Pericardium fibroblast (primary cell): ENCODE measurements at places on chromosomes 11 and 22. TPM values are rescaled to one million over a fixed set of nuclear protein-coding genes. Genes with fewer than 3 reads are reported as not detected.

The GRIA4 gene
- total RNA-seq, result not detected in 2 replicates

The PNPLA5 gene
- total RNA-seq, result not detected in 2 replicates

The WEE1 gene
- total RNA-seq, result 26.6 and 46.3 TPM in 2 replicates

The NLRP14 gene
- not detected in 2 replicates for total RNA-seq

The CNTF gene
- 0.12 and 0.17 TPM in 2 replicates for total RNA-seq

The GNAZ gene
- total RNA-seq, result 0.26 and 0.93 TPM in 2 replicates

The OR5B21 gene
- not detected in 2 replicates for total RNA-seq

The SLC22A9 gene
- total RNA-seq, result not detected in 2 replicates

The CASP12 gene
- not detected in 2 replicates for total RNA-seq

The OR9Q1 gene
- not detected in 2 replicates for total RNA-seq

The TRIM29 gene
- not detected in 2 replicates for total RNA-seq

The RHOG gene
- 52.0 and 54.7 TPM in 2 replicates for total RNA-seq

The SAA1 gene
- total RNA-seq, result 0.34 and 15.5 TPM in 2 replicates

The SYT13 gene
- total RNA-seq, result not detected in 2 replicates

The DKK3 gene
- total RNA-seq, result 45.8 and 147 TPM in 2 replicates

The PIH1D2 gene
- 2.0 TPM in 1 of 2 replicates, not detected in the other for total RNA-seq

The YPEL4 gene
- 1.0 and 1.1 TPM in 2 replicates for total RNA-seq

The ANO1 gene
- 0.35 and 0.43 TPM in 2 replicates for total RNA-seq

The DLAT gene
- 15.1 and 23.5 TPM in 2 replicates for total RNA-seq
